ENCODE measurements at places on chromosomes 6 and 20. TPM values are rescaled to one million over a fixed set of nuclear protein-coding genes. Genes with fewer than 3 reads are reported as not detected.

Gene MMS22L
- 20.5 TPM for total RNA-seq

GRCh38 chr6:15077006-15077405 lies 168.9 kb upstream of the JARID2 start:
- no peak for DNase-seq

DNA sequence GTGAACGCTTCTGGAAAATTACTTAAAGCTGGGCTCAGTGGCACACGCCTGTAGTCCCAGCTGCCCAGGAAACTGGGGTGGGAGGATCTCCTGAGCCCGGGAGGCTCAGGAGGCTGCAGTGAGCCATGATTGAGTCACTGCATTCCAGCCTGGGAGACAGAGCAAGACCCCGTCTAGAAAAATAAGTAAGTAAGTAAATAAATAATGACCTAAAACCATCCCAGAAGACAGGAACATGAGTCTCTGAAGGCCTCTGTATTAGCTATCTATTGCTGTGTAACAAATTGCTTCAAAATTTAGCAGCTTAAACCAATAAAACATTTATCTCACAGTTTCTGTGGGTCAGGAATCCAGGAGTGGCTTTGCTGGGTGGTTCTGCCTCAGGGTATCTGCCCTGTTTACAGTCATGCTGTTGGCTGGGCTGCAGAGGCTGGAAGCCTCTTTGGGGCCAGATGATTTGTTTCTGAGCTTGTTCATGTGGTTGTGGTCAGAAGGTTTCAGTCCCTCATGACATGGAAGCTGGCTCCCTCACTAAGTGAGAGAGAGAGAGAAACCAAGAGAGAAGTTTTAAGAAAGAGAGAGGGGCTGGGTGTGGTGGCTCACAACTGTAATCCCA lies 48.4 kb upstream of the NCOA3 start:
- DNase-seq = peak; percentile 43

DNA sequence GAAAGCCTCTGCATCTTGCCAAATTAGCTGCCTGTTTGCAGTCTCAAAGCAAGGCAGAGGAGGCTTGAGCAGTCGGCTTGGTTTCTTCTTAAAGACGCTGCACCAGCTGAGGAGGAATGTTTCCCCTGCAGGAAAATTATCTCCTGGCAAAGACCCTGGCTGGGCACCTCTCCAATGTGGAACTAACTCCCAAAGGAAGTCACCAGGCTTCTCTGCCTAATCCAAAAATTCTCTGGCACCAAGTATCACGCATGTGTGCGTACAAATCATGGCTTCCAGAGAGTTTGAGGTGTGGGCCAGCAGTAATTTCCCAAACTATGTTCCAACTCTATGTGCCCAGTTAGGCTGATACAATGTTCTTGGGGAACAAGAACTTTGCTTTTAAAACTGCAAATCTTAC lies 176.2 kb downstream of the KIF16B start:
- DNase-seq = no peak

Gene COL21A1
- total RNA-seq = not detected

DNA sequence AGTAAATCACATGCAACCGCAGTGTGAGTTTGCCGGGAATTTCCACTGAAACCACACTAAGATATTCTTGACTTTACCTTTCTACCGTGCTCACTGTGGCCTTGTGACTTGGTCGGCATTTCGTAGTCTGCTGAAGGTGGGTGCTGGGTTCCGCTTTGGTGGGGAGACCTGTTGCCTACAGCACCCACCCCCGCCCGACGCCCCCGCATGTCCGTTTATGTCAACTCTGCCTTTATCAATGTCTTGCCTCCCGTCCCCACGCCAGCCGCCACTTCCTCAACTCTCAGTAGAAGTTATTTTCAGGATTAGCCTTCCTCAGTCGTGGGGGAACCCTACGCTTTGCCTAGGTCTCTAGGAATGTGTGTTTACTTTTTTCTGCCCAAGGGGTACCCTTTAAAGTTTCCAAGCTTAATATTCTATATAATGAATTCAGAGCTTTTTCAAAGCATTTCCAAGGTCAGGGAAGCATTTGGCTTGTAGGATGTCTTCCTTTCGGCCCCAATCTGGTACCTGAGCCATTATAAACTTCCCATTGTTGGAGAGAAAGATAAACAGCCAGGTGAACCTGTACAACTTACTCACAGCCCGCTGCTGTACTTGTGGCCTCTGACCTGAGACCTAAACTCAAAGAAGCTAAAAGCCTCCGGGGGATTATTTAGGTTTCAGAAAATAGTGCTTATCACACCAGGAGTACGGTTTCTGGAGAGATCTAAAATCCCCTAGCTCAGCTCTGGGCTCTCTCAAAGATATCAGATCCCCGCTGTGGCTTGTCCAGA lies 54.2 kb downstream of the TBC1D7 start:
- DNase-seq = peak; percentile 94

DNA sequence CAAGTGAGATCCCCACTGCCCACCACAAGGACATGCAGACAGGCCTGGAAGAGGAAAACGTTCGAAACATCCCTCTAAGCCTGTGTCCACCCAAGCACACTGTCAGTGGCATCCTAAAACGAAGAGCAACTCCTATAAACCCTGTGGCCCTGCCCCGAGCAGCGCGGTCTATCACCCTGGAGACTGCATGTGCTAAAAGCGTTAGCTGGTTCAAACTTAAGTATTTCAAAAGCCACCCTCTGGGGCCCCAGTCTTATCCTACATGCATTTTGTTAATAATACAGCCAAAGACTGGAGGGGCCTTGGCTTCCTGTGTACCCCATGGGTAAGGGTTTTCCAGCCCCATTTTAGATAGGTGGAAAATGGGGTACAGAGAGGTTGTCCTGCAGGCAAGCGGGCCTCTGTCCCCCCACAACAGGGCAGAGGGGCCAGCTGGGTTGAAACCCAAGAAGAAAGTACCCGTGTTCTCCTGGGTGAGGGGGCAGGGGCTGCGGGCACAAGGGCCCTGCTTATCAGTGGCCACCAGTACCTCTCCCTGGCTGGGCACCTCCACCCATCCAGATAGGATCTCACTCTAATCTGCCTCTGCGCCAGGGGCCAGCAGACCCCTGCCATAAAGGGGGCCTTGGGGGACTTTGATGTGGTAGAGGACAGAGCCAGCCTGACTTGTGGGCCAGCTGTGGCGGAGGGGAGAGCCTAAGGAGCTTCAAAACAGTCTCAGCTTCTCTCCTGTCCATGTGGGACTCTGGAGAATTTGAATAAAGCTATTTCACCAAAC lies 28.3 kb downstream of the PREX1 start:
- no peak for DNase-seq

GRCh38 chr6:106458021-106458986 lies 97.8 kb downstream of the CRYBG1 start:
- no peak for DNase-seq

- DNase-seq = no peak
These were observed 9.3 kb upstream of the ID1 start for GRCh38 chr20:31595654-31596411.

Gene GNRH2
- 2.5 TPM for total RNA-seq

GRCh38 chr6:165729307-165729936 lies 66.4 kb upstream of the PDE10A start:
- DNase-seq = no peak
